ENCODE measurements at places on chromosomes 4 and X.

DNA sequence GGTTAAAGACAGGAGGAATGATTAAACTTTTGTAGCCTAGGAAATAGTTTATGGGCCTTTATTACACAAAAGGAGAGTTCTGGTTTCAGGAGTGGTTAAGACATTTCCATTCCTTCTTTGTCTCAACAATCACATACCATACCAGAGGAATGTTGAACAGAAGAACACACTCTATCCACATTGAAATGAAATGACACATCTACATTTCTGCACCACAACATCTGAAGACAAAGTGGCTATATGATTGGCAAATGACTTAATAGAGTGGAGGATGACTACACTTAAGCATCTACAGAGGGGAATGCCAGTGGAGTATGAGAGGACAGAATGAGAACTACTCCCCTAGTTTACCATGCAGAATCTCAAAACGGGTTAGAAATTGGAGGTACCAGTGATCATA lies 8.0 kb downstream of the CYP2U1 start:
- no peak for DNase-seq

- DNase-seq, result no peak
Measured at GRCh38 chr4:150237110-150237872, 159.0 kb downstream of the DCLK2 start.

DNA sequence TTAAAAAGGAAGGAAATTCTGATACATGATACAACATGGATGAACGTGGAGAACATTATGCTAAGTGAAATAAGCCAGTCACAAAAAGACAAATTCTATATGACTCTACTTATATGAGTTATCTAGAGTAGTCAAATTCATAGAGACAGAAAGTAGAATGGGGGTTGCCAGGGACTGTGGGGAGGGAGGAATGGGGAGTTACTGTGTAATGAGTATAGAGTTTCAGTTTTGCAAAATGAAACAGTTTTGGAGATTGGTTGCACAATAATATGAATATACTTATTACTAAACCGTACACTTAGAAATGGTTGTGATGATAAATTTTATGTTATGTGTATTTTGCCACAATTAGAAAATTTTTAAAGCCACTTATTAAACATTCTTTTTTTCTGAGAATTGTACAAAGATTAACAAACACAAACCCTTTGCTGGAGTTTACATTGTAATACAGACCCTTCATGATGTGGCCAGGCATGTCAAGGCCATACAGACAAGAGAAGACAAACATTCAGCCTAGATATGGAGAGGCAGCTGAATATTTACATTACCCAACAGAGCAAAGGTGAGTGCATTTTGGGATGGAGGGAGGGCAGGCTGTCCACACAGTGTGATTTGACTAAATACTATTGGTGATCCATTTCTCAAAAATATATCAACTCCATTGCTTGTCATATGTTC lies 21.2 kb upstream of the GPC3 start:
- no peak for DNase-seq

DNA sequence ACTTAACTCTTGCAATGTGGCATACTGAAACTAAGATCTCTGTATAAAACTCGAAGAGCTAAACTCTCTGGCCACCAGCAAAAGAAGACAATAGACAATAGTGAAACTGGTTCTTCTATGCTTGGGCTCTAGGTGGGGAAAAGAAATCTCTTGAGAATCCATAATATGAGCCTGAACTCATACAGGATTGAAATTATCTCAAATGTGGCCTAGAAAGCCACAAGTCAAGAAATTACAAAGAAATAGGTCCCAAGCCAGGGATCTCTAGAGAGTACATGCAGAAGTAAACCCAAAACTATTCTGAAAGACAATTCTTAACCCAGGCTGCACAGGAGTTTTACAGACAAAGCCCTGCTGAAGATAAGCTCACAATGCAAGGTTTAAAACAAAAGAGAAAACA lies 127.4 kb downstream of the ANAPC10 start:
- DNase-seq, result no peak

DNA sequence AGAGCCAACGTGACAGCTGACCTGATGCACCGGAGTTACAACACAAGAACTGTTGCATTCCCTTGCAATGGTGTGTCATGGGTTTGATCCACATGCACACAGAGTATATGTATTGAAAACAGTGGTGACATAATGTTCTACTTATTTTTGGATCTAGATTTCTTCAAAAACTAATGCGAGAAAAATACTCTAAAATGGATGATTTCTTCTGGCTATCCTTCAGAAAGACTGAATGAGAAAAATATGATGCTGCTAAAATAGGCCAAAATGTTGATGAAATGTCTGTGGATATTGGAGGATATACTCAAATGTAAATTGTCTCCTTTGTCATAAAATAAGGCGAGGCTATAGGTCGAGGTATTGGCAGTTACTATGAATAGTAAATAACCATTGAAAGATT lies 30.4 kb downstream of the LIMCH1 start:
- no peak for DNase-seq

DNA sequence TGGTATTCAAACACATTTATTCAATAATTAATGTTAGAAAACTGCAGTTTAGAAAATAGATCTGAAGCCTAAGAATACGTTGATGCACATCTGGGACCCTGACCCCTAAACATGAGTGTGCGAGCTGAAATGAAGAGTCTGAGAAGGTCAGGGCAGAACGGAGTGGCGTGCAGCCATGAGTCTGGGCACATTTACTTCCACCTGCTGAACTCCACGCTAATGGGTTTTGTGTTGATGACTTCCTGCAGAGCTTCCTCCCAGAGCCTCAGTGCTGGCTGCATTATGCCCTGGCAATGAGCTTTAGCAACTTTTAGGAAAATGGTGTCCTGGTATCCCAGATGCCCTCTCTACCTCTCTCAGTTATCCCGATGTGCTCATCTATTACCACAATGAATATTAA lies 53.1 kb downstream of the FAM114A1 start:
- DNase-seq, result no peak

DNA sequence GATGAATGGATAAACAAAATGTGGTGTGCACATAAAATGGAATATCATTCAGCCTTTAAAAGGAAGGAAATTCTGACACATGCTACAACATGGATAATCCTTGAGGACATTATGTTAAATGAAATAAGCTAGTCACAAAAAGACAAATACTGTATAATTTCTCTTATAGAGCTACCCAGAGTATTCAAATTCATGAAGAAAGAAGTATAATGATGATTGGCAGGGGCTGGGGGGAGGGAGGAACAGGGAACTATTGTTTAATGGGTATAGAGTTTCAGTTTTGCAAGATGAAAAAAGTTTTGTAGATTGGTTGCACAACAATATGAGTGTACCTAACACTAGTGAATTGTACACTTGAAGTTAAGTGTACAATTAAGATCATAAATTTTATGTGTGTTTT lies 153.9 kb upstream of the STK26 start:
- no peak for DNase-seq

GRCh38 chrX:46180258-46180687 lies 364.9 kb downstream of the ZNF674 start:
- DNase-seq, result no peak

All from CD8-positive, alpha-beta T cell (primary cell).